Kidney (tissue), 22 donors: ENCODE measurements at places on chromosomes 2 and 18. TPM values are rescaled to one million over a fixed set of nuclear protein-coding genes. Genes with fewer than 3 reads are reported as not detected.
A peak's percentile ranks its signal among the peaks of the same experiment; 100 is the strongest.

DNA sequence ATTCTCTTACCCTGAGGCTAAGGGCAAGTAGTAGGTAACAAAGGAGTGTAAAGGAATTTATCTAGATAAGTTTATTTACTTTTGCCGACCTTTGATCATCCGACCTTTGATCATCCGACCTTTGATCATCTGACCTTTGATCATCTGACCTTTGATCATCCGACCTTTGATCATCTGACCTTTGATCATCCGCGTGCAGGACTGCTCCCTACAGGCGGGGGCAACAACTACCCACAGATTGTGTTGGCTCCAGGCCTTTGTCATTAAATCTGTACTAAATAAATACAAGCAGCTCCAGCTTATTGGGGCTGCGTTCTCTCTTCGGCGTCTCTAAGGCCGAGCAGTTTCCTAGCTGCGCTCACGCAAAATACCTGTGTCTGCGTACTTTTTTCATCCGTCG, 56.6 kb downstream of the ZNF638 start:
- no peak for DNase-seq

GRCh38 chr2:202881570-202881969, 10.0 kb upstream of the ICA1L start:
- no peak for DNase-seq

- no peak for DNase-seq
These were observed 6.0 kb upstream of the UGT1A5 start for GRCh38 chr2:233706720-233707119.

- DNase-seq: no peak
These were observed 45.0 kb upstream of the CREB1 start for GRCh38 chr2:207484444-207485391.

- peak; percentile 62 for DNase-seq
These were observed 61.6 kb upstream of the HS6ST1 start for GRCh38 chr2:128380061-128380889.

- DNase-seq: no peak
These were observed 16.3 kb downstream of the PCBP1 start for GRCh38 chr2:70103531-70104061.

DNA sequence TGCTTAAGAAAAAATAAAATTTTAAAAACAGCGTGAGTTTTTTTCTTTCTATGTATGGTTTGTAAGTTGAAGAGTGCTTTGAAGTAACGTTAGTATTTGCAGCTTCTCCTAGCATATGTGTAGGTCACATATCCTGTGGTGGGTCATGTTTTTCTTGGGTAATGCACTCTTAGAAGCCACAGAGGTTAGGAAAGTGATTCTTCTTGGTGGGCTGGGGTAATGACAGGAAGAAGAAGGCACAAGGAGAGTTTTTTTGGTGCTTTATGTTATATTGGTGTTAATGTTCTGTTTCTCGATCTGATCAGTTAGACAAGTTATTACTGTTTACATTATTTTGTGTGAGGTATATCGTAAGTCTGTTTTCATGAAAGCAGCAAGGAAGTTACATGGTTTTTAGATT, 109.0 kb downstream of the ICA1L start:
- DNase-seq: peak; percentile 22

DNA sequence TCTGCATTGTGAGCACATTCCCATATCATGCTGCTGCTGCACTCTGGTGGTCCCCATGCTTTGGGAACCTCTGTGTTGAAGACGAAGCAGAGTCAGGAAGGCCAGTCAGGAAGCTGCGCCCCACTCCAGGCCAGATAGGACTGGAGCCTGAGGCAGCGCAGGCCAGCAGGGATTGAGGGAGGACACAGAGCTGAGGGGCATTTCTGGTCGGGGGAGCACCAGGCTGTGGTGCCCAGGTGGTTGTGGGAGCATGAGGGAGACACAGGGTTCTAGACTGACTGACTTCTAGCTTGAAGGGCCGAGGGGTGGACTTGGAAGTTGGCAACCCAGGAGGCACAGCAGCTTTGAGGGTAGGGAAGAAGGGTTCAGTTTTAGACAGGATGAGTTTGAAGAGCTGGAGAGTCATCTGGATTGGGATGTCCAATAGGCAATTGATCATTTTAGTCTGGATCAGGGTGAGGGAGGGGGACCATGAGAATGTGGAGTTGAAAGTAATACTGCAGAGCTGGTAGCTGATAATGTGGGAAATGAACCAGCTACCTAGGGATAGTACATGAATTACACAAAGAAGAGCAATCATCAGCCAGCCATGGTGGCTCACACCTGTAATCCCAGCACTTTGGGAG, 1.4 kb upstream of the ACTG2 start:
- no peak for DNase-seq

The RBM43 gene
- total RNA-seq: 13.6 TPM

The CXCR2 gene
- total RNA-seq: 0.44 TPM

The ADD2 gene
- total RNA-seq: 2.9 TPM
